NCI-H1694 (cell line): ENCODE measurements at places on chromosomes 7 and 10.

- DNase-seq, result peak; percentile 20
These were observed 33.5 kb downstream of the SLC37A3 start for GRCh38 chr7:140364819-140365218.

DNA sequence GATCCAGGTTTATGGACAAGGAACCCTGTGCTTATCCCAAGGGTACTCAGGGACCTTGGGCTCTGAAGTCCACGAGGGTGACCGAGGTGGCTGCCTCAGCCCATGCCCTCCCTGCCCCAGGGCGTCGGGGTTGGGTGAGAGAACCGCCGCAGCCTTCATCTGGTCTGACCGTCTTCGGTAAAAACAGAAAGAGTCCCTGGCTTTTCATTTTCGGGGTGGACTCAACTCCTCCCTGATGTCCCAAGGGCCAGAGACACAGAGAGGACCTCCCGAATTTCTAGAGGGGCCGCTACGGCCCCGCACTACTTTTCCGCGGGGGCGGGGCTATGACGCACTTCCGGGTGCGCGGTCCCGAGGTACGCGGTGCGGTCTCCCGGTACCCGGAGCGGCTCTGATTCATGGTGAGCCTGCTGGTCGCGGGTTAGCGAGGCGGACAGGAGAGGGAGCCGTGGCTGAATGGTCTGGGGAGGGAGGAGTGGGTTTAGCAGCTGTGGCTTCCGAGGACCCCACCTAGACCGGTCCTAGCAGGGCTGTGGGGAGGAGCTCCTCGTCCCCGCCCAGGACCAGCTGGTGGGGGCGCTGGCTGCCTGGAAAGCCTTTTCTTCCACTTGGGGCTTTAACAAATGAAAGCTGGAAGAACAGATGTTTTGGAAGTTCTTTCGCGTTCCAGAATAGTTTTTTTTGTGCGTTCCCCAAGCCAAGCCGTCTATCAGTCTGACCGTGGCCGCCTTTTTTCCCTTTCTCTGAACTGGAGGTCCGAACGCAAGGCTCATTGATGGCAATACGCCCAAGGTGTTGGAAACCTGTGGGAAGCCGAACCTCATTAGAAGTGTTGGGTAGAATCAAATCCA, at the start of gene ZSCAN21:
Gene ZSCAN21, plus strand, starts transcription at position 334 of the 851 bp plus-strand sequence. CDS start 7,233 bp downstream, outside the sequence.
- DNase-seq, result peak; percentile 62

DNA sequence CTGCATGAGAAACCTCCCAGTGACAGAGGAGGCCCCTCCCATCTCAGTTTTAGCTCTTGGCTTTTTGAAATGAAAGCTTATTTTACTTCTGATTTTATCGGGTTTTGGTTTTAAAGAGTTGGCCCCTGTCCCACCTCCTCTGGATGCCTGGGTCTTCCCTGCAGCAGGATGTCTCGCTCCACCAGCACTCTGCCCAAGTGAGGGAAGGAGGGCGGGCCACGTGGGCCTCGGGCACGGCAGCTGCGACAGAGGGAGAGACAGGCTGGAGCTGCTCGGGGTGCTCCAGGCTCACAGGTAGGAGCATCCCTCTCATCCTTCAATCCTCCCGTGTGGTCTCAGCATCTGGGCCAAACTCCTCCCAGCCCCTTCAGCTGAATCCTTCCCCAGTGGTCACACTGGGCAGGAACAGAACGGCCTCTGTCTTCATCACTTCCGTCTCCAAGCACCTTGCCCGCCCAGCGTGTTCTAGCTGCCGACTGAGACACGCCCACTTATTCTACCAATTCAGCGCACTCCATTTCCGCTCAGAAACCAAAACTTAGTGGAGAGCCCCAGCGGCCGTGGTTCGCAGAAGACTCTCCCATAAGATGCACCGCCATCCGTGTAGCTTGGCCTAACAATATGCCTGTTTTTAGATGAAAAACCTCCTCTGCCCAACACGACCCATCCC, 222.9 kb downstream of the GLRX3 start:
- DNase-seq, result no peak

DNA sequence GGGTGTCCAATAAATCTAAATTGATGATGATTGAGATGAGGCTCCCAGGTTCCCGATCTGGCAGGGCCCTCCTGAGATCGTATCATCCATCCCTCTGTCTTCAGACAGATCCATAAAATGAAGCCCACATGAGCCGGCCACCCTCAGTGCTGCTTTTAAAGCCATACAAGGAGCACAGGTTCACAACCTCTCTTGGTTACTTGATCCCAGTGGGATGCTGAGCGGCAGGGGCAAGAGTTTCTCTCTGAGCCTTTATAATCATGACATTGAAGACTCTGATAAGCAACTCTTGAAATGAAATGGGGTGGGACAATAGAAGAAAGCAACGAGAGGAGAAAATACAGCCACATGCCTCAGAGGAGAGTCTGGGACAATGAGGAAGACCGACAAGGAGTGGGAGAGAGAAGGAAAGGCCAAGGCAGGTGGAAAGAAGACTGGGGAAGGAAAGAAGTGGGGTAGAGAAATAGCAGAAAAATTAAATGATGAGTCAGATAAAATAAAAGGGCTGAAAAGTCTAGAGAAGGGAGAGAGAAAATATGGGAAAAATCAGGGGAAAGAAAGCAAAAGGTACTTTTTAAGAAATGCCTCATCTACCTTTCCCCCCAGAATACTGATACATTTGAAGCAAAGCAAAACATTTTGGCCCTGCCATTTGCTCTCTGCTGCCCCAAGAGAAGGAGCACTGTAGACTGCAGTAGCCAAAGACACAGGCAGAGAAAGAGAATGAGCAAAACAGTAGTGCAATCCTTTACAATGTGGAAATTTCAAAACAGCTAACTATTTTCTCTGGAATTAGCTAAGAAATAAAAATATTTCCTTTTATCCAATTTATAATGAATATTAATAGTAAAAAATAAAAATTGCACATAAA, 14.6 kb downstream of the GBX1 start:
- DNase-seq, result no peak

GRCh38 chr7:5626498-5626897, 155.0 kb downstream of the RNF216 start:
- DNase-seq, result no peak

DNA sequence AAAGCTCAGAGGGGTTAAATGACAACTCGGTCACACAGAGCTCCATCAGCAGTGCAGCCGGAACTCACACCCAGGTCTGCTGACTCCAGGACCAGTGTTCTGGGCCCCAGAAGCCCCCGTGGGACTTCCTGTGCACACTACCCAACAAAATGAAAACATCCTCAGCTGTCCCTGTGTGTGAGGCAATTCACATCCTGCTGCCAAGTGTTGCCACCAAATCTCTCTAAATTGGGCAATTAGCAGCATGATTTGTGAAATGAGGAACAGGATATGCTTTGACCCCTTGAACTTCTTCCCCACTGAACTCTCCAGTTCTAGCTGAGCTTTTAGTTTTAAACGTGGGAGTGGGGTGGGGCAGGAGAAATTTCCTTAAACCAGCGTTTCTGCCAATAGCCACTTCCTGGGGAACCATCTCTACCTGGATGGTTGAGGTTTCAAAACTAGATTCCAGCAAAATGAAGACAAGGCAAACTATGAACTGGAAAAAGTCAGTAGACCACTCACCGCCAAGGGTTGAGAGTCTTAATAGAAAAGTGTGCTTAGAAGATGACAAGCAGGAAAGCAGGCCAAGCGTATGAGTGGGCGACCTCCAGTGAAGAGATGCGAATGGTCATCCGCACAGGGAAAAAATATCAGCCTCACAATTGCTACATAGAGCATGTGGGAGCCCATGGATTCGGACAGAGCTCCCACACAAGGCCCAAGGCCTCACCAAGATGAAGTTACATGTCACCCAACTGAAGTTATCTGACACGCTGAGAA, 51.9 kb upstream of the CHST15 start:
- no peak for DNase-seq
